ENCODE measurements at places on chromosomes 1 and 21.
A peak's percentile ranks its signal among the peaks of the same experiment; 100 is the strongest.

GRCh38 chr1:223248001-223248769 is 105.1 kb upstream of the TLR5 start:
- DNase-seq = no peak

GRCh38 chr1:247453245-247453644 is 4.7 kb downstream of the OR2B11 start:
- no peak for DNase-seq

DNA sequence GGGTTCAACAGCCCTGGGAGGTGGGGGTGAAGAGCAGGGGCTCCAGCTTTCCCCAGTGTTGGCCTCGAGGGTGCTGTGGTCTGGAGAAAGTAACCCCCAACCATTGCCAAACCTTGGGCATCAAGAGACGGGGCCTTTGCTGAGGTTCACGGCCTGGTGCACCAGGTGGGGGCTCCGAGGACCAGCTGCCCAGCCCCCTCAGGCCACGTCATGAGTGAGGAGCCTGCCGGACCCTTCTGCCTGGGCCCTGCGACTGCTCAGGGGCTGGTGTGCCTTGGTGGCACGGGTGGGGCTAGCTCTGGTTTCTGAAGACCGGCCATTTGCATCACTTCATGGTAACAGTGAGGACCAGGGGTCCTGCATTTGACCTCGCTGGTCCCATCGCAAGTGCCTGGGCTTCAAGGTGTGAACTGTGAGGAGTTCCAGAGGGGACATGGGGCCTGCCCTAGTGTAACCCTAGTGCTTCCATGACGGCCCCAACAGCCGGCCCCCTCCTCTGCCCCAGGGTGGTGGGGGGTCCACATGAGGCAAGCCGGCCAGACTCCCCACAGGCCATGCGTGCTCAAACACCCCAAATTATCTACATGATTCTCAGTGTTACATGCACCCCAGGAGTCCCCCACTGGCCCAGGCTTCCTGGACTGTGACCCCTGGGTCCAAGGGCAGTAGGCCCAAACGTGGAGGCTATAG is 13.5 kb downstream of the MORN1 start:
- DNase-seq = no peak

GRCh38 chr21:45977396-45977795 is 4.2 kb upstream of the COL6A1 start:
- peak; percentile 52 for DNase-seq

DNA sequence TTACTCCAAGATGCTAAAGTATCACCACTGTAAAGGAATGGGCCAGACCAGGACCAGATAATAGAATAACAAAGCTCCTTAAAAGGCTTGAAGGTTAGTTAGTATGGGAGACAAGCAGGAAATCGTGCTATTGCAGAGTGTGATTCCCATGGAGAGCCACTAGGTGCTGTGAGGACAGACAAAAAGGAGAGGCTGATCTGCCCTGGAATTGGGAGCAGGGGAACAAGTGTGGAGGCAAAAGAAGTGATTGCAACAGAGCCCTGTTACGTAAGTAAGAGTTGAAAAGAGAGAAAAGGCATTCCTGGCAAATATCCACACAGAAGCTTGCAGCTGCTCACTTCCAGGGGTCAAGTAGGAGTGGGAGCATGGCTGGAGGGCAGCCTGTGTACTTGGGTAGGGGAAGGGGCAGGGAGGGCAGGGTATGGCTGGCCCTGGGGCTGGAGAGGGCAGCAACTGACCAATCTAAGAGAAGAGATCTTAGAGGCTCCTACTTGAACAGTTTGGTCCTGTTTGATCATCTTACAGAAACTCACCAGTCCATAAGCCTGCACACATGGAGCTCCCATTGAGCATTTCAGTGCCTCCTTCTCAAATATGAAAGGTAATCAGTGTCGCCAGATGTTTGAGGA is 207.7 kb upstream of the GJB5 start:
- no peak for DNase-seq

DNA sequence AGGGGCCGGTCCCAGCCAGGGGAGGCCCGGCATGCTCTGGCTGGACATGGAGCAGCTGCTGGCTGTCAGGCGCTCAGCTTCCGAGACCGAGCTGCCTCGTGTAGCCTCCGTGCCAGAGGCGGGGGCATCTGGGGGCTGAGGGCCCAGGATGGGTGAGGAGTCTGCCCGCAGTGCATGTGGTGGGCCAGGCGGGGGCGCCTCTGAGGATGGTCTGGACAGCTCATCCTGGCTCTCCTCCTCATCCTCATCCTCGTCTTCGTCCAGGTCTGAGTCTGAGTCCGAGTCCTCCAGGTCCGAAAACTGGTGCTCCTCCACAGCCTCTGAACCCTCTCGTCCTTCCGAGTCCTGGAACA is 28.9 kb upstream of the EDN2 start:
- no peak for DNase-seq
